ENCODE measurements at places on chromosomes 16 and 17. TPM values are rescaled to one million over a fixed set of nuclear protein-coding genes. Genes with fewer than 3 reads are reported as not detected.

DNA sequence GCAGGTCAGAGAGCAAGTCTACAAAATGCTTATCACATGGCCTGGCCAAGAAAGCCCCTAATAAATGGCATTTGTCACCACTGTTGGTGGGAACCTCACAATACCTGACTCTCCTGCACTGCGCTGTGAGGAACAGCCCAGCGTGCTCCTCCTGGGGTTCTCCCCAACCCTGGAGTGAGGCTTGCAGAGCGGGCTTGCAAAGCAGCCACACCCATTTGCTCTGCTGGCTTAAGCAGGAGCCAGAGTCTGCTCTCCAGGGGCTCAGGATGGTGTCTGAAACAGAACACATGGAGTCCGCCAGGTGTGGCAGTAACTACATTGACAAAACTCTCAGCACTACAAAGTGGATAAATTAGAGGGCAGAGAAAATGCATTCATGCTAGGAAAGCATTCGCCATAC is 331.0 kb upstream of the CCL2 start:
- DNase-seq: no peak

- peak; percentile 55 for DNase-seq
These were observed 53.4 kb upstream of the NLK start for GRCh38 chr17:27989046-27989445.

DNA sequence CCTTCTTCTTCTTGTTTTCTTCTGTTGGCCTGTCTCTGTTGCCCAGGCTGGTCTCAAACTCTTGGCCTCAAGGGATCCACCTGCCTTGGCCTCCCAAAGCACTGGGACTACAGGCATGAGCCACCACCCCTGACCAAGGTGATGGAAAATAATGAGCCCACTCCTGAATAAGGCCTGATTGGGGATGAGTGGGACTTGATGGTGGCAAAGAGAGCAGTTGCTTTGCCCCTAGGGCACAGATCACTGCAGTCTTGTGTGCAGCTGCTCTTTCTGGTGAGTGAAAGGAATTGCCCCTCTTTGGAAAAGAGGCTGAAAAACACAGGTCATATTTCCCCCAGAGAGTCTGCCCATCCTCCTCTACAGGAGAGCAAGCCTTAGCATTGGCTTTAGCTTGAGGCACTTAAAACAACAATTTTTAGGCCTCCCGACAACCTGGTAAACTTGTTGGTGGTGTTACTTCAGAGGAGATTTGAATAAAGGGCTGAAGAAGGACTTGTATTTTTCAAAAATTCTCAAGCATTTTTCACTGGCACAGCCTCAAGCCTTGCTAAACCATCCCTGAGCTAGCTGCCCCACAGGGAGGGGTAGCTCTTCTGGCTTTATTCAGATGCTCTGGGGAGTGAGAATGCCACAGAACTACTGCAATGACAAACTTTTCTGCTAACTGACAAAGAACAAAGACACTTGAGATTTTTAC is 6.1 kb upstream of the PDP2 start:
- no peak for DNase-seq

GRCh38 chr17:43434902-43435319 is 36.1 kb downstream of the ARL4D start:
- no peak for DNase-seq

DNA sequence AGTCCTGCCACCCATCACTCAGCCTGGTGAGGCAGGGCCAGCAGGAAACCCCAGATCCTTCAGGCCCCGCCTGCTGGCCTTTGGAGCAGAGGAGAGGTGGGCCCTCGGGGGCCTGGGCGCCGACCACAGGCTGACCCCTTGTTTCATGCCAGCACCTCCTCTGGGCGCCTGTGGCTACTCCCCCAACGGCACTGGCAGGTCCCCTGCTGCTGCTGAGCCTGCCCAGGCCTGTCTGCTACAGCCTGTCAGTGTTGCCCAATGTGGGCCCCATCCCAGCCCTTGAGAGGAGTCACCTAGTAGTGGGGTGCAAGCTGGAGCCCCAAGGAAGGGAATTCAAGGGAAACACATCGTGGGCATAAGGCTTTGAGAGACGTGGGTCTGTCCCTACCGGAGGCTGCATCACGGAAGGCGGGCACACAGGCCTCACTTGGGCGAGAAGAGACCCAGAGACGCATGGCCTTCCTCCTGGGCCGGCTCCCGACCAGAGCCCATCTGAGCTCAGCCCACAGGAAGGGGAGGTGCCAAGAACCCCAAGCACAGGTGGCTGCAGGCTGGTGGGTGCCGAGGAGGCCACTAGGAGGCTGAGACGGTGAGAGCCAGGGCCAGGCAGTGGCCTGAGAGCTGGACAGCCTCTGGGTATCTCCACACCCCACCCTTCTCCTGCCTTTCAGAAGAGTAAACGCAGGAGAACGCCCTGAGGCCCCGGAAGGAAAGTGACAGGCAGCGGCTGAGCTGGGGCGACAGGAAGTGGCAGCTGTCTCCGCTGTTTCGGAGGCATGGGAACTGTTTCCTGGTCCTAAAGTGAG is 8.0 kb upstream of the FASN start:
- peak; percentile 69 for DNase-seq

- no peak for DNase-seq
These were observed 85.4 kb downstream of the GAS7 start for GRCh38 chr17:10112962-10113361.

Gene NPB
- polyA plus RNA-seq: 0.19 TPM

Gene EVPLL
- 0.15 TPM for polyA plus RNA-seq

Gene MFSD6L
- polyA plus RNA-seq: not detected
